NCI-H446 (cell line): ENCODE measurements at places on chromosomes 16 and 17.

- DNase-seq = no peak
Measured at GRCh38 chr17:43721537-43722268, 36.9 kb downstream of the SOST start.

DNA sequence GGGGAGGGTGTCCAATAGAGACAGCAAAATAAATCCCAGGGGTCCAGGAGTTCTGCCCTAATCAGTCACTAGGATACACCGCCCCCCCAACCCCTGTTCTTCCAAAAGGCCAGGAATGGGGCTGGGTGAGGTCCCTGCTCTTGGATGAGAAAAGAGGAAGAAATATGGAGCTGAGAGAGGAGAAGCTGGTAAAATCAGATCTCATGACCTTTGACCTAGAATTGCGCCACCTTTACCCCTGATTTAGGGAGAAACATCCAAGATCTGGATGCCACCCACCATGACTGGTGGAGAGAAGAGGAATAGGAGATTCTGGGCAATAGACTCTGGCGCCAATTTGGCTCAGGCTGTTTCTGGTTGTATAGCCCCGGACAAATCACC lies 707 bp upstream of the CACNB1 start:
- DNase-seq = no peak

- no peak for DNase-seq
Measured at GRCh38 chr16:2048116-2048543, 345 bp downstream of the TSC2 start.

GRCh38 chr16:71626018-71626857 lies at the start of gene MARVELD3:
TSS of gene MARVELD3 (plus strand) at chr16:71626184. CDS start at chr16:71626230, 46 bp downstream.
- no peak for DNase-seq

- DNase-seq = peak; percentile 86
Measured at GRCh38 chr16:88772871-88773811, 11.9 kb downstream of the PIEZO1 start.

DNA sequence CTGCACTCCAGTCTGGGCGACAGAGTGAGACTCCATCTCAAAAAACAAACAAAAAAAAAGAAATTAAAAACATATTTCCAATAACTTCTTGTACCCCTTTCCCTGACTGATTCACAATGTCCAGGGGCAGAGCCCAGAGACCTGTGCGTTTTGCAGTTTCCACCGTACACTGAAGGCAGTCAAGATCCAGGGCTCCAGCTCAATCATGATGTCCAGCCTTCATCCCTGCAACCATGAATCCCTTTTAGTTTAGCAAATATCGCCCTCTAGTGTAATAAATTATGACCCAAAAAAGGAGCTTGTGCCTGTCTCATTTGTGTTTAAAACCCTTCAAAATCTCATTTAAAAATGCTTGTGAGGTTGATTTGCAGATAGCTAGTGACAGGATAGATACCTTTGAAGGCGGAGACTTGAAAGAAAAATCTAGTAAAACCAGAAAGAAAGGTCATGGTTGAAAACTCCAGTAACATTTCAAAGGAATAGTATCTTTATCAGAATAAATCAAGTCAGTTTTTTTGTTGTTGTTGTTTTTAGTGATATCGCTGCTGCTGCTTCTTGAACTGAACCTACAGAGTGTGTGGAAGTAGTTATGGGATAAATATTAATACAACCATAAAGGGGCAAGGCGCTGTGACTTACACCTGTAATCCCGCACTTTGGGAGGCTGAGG lies 3.7 kb upstream of the ERN1 start:
- peak; percentile 73 for DNase-seq

DNA sequence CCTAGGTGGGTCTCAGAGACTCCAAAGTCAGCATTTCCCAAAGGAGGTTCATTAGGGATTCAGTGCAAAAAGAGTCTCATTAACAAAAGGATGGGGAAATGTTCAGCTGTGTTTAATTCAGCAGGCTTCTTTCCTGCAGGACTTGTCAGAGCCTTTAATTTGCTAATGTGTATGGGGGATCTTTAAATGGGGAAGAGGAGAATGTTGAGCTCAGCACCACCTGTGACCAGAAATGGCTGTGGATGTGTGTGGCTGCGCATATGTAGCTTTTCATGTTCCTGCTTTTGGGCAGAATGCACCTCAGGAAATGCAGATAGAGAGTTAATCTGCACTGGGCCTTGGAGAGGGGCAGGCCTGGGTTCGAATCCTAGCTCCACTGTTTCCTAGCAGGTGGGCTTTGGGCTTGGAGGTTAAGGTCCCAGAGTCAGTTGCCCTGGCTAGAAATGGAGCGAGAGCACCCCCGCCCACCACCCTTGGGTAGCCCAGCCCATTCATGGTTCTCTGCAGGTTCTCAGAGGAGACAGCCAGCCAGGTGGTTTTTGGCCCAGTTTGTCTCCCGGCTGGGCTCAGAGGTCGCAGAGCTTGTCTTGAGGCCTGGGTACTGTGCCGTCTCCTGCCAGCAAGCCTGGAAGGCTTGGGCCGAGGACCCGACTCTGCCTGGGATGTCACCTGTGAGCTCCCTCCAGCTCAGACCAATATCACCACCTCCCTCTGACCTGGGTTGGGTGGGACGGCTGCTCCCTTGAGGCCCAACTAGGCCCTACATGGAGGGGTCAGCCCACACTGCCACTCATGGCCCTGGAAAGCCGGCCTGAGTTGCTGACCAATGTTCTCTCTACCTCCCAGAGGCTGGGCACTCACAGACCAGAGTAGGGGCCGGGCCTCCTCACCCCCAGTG lies 9.3 kb downstream of the ADCY7 start:
- DNase-seq = no peak

DNA sequence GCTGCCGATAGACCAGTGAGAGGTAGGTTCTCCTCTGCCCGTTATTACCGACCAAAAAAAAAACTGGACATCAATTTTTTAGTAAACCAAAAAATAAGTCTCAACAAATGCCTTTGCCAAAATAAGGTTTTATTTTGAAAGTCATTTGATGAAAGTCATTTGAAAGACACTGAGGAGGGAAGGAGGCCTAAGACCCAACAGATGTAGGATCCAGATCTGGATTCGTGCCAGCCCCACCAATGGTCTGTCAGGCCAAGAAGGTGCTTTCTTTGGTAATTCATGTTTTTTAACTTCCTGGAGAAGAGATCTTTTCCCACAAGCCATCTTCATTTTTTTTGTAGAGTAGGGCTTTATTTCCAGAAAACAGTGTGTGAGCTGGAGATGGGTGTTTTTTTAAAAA lies 18.1 kb downstream of the NTAN1 start:
- DNase-seq = no peak

- peak; percentile 13 for DNase-seq
Measured at GRCh38 chr16:89325861-89326471, 108.5 kb downstream of the ZNF778 start.

DNA sequence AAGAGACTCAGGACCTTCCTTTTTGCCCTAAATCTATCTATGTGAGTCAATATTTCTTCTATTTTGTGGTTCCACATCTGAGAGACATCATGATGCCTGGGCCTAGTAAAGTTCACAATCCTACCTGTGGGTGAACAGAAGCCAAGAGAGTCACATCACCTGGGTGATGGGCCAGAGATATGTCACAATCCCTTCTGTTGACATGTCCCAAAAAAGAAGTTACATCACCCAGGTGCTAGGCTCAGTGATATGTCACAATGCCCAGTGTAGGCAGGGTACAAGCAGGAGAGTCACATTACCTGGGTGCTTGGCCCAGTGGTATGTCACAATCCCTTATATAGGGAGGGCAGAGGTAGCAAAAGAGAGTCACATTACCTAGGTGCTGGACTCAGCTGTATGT lies 2101.9 kb downstream of the TP53TG3F start:
- DNase-seq = no peak

- DNase-seq = no peak
Measured at GRCh38 chr16:80518436-80518835, 22.4 kb upstream of the DYNLRB2 start.

GRCh38 chr17:21742326-21742725 lies 50.0 kb downstream of the KCNJ18 start:
- DNase-seq = no peak

- no peak for DNase-seq
Measured at GRCh38 chr16:73171380-73171779, 123.5 kb upstream of the ZFHX3 start.

GRCh38 chr17:50149417-50150353 lies 792 bp downstream of the PPP1R9B start:
- DNase-seq = no peak
